HS-27A (cell line): ENCODE measurements at places on chromosomes 3 and 15.

GRCh38 chr3:8548502-8549275 is 47.1 kb downstream of the LMCD1 start:
- no peak for DNase-seq

DNA sequence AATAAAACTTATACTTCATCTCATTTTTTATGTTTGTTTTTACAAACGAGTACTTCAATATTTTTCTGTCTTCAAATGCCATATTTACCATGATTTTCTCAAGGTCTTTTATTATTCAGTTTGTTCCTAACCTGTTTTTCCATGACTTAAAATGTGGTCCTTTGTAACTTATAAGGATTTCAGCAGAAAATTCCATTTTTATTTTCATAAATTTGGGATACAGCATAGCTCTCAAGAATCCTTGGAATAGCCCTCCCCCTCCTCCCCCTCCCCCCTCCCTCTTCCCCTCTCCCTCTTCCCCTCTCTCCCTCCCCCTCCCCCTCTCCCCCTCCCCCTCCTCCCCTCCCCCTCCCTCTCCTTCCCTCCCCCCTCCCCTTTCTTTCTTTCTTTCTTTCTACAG is 14.9 kb upstream of the STX19 start:
- no peak for DNase-seq

GRCh38 chr3:178428037-178428436 is 108.2 kb upstream of the KCNMB2 start:
- DNase-seq, result no peak

DNA sequence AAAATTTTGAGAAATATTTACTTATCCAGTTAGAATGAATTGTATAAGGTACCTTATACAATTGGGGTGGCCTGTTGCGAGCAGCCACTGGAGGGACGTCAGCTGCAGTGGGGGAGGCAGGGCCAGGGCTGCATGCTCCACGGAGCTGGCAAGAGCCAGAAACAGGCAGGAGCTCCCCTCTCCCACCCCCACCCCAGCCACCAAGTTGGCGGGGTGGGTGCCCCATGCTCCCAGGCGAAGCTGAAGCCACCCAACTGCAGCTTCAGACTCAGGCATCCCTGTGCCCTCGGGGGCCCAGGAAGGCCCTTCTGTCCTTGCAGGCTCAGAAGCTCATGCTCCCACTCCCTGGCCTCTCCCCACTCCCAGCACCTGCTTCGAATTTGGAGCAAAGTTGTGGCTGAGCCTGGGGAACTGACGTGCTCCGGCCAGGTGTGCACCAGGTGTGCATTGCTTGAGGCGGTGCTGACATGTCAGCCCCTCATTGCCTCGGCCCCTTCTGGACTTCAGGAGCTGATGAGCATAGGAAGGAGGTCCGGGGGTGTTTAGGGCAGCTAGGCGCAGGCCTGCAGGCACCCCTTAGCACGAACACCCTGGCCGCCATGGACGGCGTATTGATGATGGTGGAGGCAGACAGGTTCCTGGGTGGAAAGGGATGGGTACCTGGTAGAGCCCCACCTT is 743.8 kb upstream of the GBE1 start:
- DNase-seq, result no peak

- peak; percentile 50 for DNase-seq
Measured at GRCh38 chr15:77907824-77908751, 169.4 kb downstream of the TBC1D2B start.

DNA sequence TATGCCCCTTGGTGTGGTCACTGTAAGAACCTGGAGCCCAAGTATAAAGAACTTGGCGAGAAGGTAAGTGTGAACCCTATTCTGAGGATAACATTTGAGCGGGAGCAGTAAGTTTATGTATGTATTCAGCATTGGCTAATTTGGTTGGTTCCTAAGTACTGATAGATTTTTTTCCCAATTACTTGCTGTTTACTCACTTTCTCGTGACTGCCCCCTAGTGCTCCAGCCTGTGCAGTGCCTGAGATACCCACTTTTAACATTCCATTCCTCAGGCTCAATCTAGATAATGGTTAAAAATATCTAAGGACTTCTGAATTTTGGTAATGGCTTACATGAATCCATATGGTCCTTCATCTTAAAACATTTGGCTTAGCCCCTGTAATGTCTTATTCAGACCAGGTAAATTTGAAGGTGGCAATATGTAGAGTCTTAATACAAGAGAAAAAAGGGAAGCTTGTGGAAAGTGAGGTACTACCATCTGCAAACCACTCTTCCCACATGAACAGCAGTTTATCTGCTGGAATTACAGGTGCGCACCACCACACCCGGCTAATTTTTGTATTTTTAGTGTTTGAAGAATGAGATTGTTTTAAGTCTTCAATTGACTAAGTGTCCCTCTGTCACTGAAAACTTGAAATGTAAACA is 7.1 kb downstream of the ELL3 start:
- no peak for DNase-seq

DNA sequence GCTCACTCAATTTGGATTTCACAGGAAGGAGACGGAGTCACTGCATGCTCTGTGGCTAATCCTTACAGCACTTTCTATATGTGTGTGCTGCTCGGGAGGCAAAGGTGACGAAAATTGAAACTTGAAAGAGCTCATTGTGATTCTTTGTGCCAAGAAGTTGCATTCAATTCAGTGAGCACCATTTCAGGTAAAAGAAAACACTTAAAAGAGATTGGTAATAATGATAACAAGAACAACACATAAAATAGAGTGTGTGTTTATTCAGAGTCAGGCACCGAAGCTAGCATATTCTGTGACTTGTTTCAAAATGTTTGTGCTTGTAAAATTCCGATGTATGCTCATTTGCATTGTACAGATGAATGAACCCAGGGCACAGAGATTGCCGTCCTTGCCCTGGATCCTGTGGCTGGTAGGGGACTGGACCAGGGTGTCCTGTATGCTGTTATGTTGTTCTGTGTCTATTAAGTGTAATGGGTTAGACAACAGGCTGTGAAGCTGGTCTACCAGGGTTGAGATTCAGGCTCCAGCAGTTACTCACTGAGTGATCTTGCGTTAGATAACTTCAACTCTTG is 193.3 kb upstream of the PROK2 start:
- no peak for DNase-seq

DNA sequence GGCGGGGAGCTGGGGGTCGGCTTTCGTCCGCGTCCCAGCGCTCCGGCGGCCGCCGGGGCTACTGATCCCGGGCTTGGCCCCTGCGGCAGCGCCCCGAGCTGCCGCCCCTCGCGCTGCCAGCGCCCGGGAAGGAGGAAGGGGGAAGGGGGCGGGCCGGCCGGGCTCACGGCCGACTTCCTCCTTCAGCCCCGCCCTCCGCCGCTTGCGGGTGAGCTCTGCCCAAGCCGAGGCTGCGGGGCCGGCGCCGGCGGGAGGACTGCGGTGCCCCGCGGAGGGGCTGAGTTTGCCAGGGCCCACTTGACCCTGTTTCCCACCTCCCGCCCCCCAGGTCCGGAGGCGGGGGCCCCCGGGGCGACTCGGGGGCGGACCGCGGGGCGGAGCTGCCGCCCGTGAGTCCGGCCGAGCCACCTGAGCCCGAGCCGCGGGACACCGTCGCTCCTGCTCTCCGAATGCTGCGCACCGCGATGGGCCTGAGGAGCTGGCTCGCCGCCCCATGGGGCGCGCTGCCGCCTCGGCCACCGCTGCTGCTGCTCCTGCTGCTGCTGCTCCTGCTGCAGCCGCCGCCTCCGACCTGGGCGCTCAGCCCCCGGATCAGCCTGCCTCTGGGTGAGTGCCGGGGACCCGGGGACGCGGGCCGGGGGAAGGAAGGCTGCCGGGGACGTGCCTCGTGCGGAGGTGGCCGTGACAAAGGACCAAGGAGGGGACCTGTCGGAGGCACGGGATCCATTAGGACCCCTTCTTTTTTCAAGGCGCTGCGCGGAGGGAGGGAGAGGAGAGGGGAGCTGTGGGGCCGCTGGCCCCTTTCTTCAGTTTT is at the start of gene SEMA4B:
Gene SEMA4B, plus strand, starts transcription at position 201 of the 814 bp plus-strand sequence. Its CDS starts 249 bp downstream, at position 450.
- no peak for DNase-seq

- peak; percentile 40 for DNase-seq
Measured at GRCh38 chr3:39000008-39000450, 51.7 kb downstream of the SCN11A start.

GRCh38 chr15:32029409-32029861 is 880 bp upstream of the CHRNA7 start:
- no peak for DNase-seq
